ENCODE measurements at places on chromosomes 5 and 9.

DNA sequence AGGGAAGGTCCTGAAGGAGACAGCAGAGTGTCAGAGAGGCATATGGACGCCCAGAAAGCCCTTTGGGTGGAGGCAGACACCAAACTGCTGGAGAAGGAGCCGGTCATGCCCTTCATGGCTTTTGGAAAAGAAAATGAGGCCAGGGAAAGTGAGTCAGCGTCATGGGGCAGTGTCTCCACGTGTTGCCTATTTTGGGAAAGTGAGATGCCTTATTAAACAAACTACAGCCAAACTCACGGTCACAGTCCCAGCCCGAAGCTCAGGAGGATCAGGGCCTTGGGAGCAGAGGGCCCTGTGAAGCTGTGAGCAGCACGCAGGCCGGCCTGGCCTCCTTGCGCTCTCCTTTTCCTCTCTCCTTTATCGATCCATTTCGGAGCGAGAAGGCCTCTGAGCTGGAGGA lies 25.0 kb downstream of the RGS3 start:
- DNase-seq, result no peak

GRCh38 chr9:112831281-112831851 lies 59.3 kb downstream of the SLC46A2 start:
- peak; percentile 40 for DNase-seq

DNA sequence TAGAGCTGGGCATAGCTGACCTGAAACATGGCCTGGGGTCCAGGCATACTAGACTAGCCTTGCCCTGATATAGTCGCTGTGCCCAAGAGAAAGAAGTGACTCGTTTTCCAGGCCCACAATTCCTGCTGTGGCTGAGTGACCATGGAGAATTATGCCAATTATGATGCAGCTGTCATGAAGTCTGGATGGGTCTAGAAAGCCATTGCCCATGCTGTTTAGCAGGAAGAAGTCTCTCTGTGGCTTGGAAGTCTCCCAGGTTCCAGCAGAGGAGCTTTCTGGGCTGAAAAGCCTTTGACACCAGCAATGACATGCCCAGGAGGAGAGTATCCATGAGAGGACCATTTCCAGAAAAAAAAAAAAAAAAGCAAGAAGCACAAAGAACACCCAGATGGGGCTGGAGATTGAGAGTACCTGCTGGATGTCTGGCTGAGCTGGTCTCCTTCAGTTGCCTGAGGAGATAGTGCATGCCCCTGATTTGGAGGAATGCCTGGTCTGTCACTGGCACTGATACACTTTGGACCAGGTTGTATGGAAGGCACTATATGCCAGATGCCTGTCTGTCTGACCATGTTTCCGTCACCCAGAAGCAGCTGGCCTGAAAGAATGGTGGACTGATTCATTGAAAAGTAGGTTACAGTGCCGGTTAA lies 128.0 kb upstream of the EPB41L4A start:
- DNase-seq, result no peak

DNA sequence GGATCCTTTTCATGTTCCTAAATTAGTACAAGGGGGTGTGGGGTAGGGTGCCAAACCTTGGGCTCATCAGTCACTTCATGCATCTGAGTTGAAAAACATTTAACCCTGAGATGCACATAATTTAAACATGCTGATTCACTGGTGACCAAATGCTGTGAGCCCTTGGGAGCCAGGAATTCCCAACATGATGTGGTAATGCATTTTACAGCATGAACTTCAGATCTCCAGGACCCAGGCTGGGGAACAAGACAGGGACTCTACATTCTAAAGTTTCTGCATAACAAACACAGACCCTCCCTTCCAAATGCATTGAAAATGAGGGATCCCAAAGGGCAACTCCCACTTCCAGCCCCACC lies 322.2 kb downstream of the NDUFS4 start:
- DNase-seq, result no peak

DNA sequence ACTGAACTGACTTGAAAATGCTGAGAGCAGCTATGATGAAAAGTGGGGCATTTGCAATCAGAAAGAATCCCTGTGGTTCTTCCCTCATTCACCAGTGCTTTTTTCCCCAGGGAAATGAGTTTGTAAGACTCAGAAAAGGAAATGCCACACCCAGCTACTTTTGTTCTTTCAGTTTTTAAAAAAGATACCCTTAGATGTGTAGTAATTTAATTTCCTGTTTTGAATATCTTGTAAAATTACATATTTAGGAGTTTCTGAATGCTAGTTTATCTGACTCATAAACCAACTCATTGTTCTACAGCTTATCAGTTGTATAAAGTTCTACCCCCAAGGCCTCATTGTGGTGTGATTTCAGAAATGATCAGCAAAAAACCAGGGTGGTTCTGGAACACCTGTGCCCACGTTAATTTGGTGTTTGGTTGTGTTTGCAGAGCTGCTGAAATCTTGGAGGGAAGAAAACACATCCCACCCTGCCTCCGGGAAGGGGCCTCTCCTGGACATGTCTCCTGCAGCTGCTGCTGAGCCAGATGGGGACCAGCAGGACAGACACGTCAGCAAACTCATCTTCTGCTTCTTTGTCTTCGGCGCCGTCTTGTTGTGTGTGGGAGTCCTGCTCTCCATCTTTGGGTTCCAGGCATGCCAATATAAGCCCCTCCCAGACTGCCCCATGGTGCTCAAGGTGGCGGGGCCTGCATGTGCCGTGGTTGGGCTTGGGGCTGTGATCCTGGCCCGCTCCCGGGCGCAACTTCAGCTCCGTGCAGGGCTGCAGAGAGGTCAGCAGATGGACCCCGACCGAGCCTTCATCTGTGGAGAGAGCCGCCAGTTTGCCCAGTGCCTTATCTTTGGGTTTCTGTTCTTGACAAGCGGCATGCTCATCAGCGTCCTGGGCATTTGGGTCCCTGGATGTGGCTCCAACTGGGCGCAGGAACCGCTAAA lies 2.8 kb downstream of the TMEM171 start:
- DNase-seq, result no peak

GRCh38 chr5:81006947-81007636 lies 46.9 kb downstream of the RASGRF2 start:
- no peak for DNase-seq

GRCh38 chr5:163623986-163624385 lies 118.6 kb downstream of the MAT2B start:
- DNase-seq, result no peak

GRCh38 chr5:107796797-107797196 lies 126.1 kb upstream of the EFNA5 start:
- DNase-seq, result no peak

Measured in prostate gland (tissue), 2 donors.